Skeletal muscle tissue (tissue), 5 donors: ENCODE measurements at places on chromosomes 11 and 22. TPM values are rescaled to one million over a fixed set of nuclear protein-coding genes. Genes with fewer than 3 reads are reported as not detected.

The ADM2 gene
- under 0.01 TPM for total RNA-seq

The SMIM35 gene
- not detected for total RNA-seq

The ADAMTS8 gene
- 5.7 TPM for total RNA-seq

The NAALADL1 gene
- 8.4 TPM for total RNA-seq

The MMP12 gene
- total RNA-seq = not detected

The C22orf15 gene
- total RNA-seq = not detected

The CD82 gene
- 35.5 TPM for total RNA-seq

The DEUP1 gene
- not detected for total RNA-seq

The MIOX gene
- total RNA-seq = not detected

The APOA4 gene
- 0.52 TPM for total RNA-seq

The MS4A7 gene
- 5.2 TPM for total RNA-seq

The FOLR2 gene
- total RNA-seq = 15.1 TPM

The IGSF22 gene
- 7.3 TPM for total RNA-seq

The KCTD14 gene
- total RNA-seq = 0.52 TPM
